ENCODE measurements at places on chromosomes 4 and X.

DNA sequence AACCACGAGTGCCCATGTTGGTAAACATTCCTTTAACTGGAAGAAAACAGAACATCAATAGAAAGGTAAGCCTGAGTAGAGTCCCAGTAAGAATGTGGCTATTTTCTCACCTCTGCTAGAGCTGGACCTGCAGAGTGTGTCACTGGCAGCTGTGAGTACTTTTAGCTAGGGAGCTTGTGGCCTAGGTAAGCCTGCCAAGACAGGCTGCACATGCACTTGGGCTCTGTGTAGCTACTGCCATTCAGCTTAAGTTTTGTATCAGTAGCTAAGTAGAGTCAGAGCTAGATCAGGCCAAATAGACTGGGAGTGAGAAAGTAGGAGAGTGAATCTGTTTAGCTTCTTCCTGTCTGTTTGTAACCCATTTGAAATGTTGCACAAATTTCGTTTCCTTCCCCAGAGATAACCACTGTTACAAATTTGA, 35.3 kb downstream of the RBPJ start:
- no peak for DNase-seq

GRCh38 chr4:66055999-66056398, 385.7 kb upstream of the EPHA5 start:
- no peak for DNase-seq

GRCh38 chrX:2272337-2272736, 228.4 kb downstream of the DHRSX start:
- no peak for DNase-seq

DNA sequence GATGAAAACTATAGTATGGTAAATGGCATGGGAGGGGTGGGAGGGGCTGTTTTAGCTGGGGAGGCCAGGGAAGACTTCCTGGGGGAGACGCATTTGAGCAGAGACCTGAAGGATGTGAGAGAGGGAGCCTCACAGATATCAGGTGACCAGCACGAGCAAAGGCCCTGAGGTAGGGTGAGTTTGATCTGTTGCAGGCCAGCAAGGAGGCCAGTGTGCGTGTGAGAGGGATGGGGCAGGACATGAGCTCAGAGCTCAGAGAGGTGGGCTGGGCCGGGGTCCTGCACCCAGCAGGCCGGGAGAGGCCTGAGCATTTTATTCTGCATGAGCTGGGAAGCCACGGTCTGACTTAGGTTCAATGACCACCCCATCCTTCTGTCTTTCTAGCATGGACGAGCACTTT, 80.0 kb downstream of the PPP2R2C start:
- no peak for DNase-seq
